Natural killer cell (primary cell): ENCODE measurements at places on chromosomes 11 and 22.
A peak's percentile ranks its signal among the peaks of the same experiment; 100 is the strongest.

- H3K4me3 ChIP-seq, result no peak overlapping the region
- no peaks in the 10 kb centered on the region for H3K27me3 ChIP-seq
- H3K36me3 ChIP-seq, result no peaks in the 10 kb centered on the region
Observed at GRCh38 chr11:110349138-110349996, 53.0 kb upstream of the RDX start.

GRCh38 chr11:16857186-16857585, 118.7 kb downstream of the C11orf58 start:
- DNase-seq, result no peak
- H3K36me3 ChIP-seq, result no peaks in the 10 kb centered on the region
- no peaks in the 10 kb centered on the region for H3K27me3 ChIP-seq
- H3K27ac ChIP-seq, result no peak overlapping the region
- no peaks in the 10 kb centered on the region for H3K4me1 ChIP-seq

- no peaks in the 10 kb centered on the region for H3K36me3 ChIP-seq
- no peak overlapping the region for H3K27ac ChIP-seq
- H3K27me3 ChIP-seq, result no peaks in the 10 kb centered on the region
- H3K4me3 ChIP-seq, result no peak overlapping the region
Observed at GRCh38 chr22:24208012-24208749, 26.9 kb downstream of the SUSD2 start.

GRCh38 chr11:1820463-1821325, 14.1 kb upstream of the SYT8 start:
- H3K4me3 ChIP-seq, result no peak overlapping the region
- peaks cover 9% of the 10 kb centered on the region for H3K4me1 ChIP-seq
- no peaks in the 10 kb centered on the region for H3K27me3 ChIP-seq
- no peak overlapping the region for H3K27ac ChIP-seq
- no peaks in the 10 kb centered on the region for H3K36me3 ChIP-seq

GRCh38 chr11:79600711-79601110, 159.9 kb upstream of the TENM4 start:
- no peak overlapping the region for H3K27ac ChIP-seq
- no peaks in the 10 kb centered on the region for H3K36me3 ChIP-seq
- no peaks in the 10 kb centered on the region for H3K27me3 ChIP-seq

DNA sequence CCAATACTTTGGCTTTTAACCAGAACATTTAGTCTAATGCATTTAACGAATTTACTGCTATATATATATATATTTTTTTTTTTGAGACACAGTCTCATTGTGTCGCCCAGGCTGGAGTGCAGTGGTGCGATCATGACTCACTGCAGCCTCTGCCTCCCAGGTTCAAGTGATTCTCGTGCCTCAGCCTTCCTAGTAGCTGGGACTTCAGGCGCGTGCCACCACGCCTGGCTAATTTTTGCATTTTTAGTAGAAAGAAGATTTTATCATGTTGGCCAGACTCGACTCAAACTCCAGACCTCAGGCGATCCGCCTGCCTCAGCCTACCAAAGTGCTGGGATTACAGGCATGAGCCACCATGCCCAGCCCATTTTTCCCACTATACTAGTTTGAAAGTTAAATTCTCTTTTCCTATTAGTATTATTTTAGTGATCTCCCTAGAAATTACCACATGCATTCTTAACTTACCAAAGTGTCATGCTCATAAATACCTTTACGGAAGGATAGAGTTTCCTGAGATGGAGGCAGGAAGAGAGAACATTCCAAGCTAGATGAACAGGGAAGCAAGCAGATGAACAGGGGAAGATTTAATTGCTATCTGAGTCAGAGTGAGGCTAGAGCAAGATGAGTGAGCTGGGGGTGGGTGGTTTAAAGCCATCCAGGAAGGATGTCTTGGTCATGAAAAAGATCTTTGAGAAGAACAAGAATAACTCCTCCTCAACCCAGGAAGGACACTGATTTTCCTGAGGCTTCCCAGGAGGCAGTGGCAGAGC, 4.4 kb upstream of the PGAP2 start:
- H3K4me3 ChIP-seq, result no peak overlapping the region
- peaks cover 11% of the 10 kb centered on the region for H3K4me1 ChIP-seq
- no peaks in the 10 kb centered on the region for H3K27me3 ChIP-seq
- H3K27ac ChIP-seq, result no peak overlapping the region
- no peak for DNase-seq

DNA sequence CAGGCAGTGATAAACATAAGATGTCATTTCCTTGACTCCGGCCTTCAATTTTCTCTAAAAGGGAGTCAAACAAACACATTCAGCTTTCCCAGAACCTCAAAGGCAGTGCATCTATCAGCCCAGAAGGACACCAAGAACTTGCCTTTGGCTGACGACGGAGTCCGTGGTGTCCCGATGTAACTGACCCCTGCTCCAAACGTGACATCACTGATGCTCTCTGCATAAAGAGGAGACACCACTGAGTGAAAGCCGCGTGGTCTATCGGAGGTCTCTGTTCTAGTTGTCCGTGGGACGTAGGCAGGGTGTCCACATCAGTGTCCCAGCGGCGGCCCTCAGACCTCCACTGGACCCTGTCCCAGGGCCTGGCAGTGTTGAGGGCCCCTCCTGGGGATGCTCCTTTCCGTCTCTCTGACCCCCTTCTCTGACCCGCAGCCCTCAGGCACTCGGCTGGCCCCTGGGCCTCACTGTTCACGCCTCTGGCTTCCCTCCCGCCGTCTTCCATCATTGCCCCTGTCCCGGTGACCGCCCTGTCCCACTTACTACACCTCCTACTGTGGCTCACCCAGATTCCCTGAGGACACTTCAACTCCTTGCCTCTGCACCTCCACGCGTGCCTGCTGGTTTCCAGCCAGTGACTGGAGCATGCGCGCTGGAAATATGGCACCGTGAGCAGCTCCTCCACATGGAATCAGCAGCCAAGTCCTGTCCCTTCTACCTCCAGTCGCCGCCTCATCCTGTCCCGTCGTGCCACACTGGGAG, 70.4 kb downstream of the NCAPD3 start:
- H3K27me3 ChIP-seq, result no peaks in the 10 kb centered on the region
- H3K36me3 ChIP-seq, result peaks cover 38% of the 10 kb centered on the region
- H3K4me1 ChIP-seq, result no peaks in the 10 kb centered on the region
- H3K27ac ChIP-seq, result no peak overlapping the region

- no peak overlapping the region for H3K4me3 ChIP-seq
- H3K27ac ChIP-seq, result no peak overlapping the region
- no peaks in the 10 kb centered on the region for H3K36me3 ChIP-seq
- no peaks in the 10 kb centered on the region for H3K4me1 ChIP-seq
Observed at GRCh38 chr11:10359171-10359570, 54.3 kb downstream of the ADM start.

DNA sequence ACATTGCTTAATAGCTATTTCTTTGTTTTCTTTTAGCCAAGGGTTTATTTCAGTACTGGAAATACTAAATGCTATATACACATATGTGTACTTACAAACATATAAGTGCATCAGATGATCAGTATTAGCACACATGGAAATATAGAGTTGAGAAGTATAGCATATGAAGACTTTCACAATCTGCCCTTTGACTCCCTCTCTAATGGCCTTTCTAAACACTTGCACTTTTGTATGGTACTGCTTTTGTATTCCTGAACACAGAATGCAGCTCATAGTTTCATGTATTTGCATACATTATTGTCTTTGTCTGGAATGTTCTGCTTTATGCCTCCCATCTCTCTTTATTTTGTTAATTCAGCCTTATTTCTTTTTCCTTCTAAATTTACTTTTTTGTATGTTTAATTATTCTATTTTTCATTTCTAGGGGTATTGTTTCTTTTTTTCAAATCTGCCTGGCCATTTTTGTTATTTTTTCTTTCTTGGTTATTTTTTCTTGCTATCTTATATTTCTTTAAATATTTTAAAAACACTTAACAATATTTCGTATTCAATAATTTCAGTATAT, 28.8 kb downstream of the ACER3 start:
- no peaks in the 10 kb centered on the region for H3K27me3 ChIP-seq
- no peaks in the 10 kb centered on the region for H3K36me3 ChIP-seq
- no peaks in the 10 kb centered on the region for H3K4me1 ChIP-seq

DNA sequence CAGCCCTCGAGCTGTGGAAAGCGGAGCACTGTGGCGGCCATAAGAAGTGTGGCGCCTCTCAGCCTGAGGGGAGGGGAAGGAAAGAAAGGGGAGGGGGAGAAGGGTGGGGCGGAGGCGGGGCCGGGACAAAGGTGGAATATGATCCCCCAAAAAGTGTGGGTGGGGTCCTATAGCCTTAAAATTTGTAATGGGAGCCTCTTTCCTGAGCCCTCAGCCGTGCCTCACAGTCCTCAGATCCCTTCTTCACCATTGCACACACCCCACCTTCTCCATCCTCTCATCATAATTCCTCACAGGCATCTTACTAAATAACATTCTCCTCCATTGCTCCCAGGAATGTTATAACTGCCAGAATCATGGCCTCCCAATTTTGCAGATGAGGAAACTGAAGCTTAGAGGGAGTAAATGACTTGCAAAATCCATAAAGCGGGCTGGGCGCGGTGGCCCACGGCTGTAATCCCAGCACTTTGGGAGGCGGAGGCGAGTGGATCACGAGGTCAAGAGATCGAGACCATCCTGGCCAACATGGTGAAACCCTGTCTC, 600 bp upstream of the RAB6A start:
- peak overlapping the region; percentile 99 for H3K4me3 ChIP-seq
- peaks cover 2% of the 10 kb centered on the region for H3K27me3 ChIP-seq
- peaks cover 11% of the 10 kb centered on the region for H3K4me1 ChIP-seq
- H3K27ac ChIP-seq, result peak overlapping the region; percentile 85
- no peak for DNase-seq

- DNase-seq, result no peak
- H3K27ac ChIP-seq, result no peak overlapping the region
- no peak overlapping the region for H3K4me3 ChIP-seq
- no peaks in the 10 kb centered on the region for H3K36me3 ChIP-seq
- peaks cover 38% of the 10 kb centered on the region for H3K4me1 ChIP-seq
- no peaks in the 10 kb centered on the region for H3K27me3 ChIP-seq
Observed at GRCh38 chr11:1893581-1894359, 2.1 kb upstream of the PRR33 start.

GRCh38 chr11:48031602-48032001, 51.2 kb downstream of the PTPRJ start:
- H3K4me3 ChIP-seq, result no peak overlapping the region
- no peak overlapping the region for H3K27ac ChIP-seq
- peaks cover 7% of the 10 kb centered on the region for H3K36me3 ChIP-seq
- no peaks in the 10 kb centered on the region for H3K27me3 ChIP-seq
- H3K4me1 ChIP-seq, result peaks cover 60% of the 10 kb centered on the region
- DNase-seq, result no peak

DNA sequence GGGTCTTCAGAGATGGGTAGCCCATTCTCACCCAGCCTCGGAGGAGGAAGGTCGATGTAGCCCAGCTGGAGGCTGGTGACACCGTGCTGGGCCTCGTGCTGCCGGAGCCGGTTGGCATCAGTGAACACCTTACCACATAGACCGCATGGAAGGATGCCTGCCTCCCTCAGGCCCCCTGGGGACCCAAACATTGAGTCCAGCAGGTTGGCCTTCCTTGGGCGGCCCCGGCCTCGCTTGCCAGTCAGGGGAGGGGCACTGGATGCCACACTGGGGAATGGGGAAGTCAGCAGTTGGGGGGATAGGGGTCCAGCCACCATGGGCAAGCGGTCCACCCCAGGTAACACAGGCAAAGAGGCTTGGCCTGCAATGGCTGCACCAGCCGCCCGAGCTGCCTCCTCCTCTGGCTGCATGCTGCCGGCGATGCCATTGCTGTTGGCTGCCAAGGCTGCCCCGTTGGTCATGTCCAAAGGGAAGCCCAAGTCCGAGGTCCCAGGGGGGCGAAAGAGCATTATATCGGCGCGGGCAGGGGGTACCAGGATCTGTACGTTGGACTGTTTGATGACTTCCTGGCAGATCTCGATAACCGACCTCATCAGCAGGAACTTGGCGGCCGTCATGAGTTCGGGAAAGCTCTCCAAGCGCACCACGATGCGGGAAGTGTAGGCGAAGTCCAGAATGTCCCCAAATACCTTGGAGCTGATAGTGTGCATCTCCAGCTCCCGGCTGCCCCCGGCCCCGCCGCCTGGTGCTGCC, 1.4 kb downstream of the PATZ1 start:
- H3K36me3 ChIP-seq, result peaks cover 35% of the 10 kb centered on the region
- DNase-seq, result no peak
- H3K4me3 ChIP-seq, result peak overlapping the region; percentile 54
- peaks cover 68% of the 10 kb centered on the region for H3K4me1 ChIP-seq
- H3K27me3 ChIP-seq, result no peaks in the 10 kb centered on the region

GRCh38 chr22:40535642-40536041, 100.9 kb downstream of the MRTFA start:
- no peaks in the 10 kb centered on the region for H3K27me3 ChIP-seq
- no peak overlapping the region for H3K4me3 ChIP-seq
- DNase-seq, result no peak
- H3K27ac ChIP-seq, result no peak overlapping the region

GRCh38 chr11:8260202-8260966, 3.3 kb downstream of the LMO1 start:
- no peak overlapping the region for H3K27ac ChIP-seq
- peaks cover 9% of the 10 kb centered on the region for H3K27me3 ChIP-seq
- peaks cover 14% of the 10 kb centered on the region for H3K4me1 ChIP-seq
- no peak overlapping the region for H3K4me3 ChIP-seq

- H3K27ac ChIP-seq, result no peak overlapping the region
- DNase-seq, result no peak
- H3K4me3 ChIP-seq, result no peak overlapping the region
- no peaks in the 10 kb centered on the region for H3K36me3 ChIP-seq
Observed at GRCh38 chr11:115776916-115777315, 272.7 kb upstream of the CADM1 start.

DNA sequence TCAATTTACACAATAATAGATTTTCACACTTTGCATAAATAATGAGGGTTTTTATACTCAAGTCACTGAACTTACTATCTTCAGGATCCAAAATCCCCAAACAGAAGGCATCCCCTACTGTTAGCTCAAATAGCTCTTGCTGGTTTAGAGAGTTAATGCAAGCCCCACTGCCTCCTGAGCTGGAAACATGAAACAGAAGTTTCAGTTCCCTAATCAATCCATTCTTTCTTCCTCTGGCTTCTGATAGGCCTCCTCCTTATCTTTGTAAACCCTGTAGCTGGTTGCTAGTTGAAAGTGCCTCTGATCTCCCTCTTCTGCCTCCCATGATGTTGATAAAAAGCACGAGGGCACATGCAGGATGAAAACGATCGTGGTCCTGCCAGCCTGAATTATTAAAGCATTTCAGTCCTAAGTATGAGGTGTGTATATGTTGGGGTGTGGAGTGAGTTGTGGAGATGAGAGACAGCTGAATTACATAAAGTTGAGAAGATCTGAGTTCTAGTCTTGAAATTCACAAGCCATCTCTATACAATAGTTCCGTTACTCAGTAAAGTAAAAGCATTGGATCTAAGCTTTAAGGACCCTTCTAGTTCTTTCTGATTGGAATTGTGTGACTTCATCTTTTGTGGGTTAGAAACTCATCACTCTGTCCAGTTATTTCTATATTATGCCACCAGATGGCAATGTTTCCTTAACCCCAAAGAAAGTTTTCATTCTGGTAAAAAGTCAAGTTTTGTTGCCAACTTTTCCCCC, 35.0 kb upstream of the EHF start:
- H3K4me3 ChIP-seq, result no peak overlapping the region
- peaks cover 5% of the 10 kb centered on the region for H3K27me3 ChIP-seq
- no peak overlapping the region for H3K27ac ChIP-seq
- H3K36me3 ChIP-seq, result no peaks in the 10 kb centered on the region
- H3K4me1 ChIP-seq, result no peaks in the 10 kb centered on the region
- no peak for DNase-seq

GRCh38 chr11:47186076-47186699, at the start of gene PACSIN3:
TSS of gene PACSIN3 (minus strand) at chr11:47186434. CDS start at chr11:47182727, 3,707 bp downstream.
- H3K27me3 ChIP-seq, result peaks cover 34% of the 10 kb centered on the region
- H3K4me1 ChIP-seq, result peaks cover 19% of the 10 kb centered on the region
- no peaks in the 10 kb centered on the region for H3K36me3 ChIP-seq
- H3K27ac ChIP-seq, result no peak within 1 kb of the TSS
